Left cardiac atrium (tissue), 4 donors: ENCODE measurements at places on chromosomes 5 and 9. TPM values are rescaled to one million over a fixed set of nuclear protein-coding genes. Genes with fewer than 3 reads are reported as not detected.

- no peak for DNase-seq
These were observed 716.3 kb downstream of the BRINP1 start for GRCh38 chr9:118652912-118653311.

- DNase-seq = no peak
These were observed 1088.1 kb downstream of the NR2F1-AS1 start for GRCh38 chr5:92492908-92493307.

GRCh38 chr5:157189223-157189622 lies 8.6 kb downstream of the ITK start:
- no peak for DNase-seq

- no peak for DNase-seq
These were observed 17.9 kb upstream of the SPINK4 start for GRCh38 chr9:33222031-33222430.

SLC27A6 gene
- 31.7 TPM for total RNA-seq

DNA sequence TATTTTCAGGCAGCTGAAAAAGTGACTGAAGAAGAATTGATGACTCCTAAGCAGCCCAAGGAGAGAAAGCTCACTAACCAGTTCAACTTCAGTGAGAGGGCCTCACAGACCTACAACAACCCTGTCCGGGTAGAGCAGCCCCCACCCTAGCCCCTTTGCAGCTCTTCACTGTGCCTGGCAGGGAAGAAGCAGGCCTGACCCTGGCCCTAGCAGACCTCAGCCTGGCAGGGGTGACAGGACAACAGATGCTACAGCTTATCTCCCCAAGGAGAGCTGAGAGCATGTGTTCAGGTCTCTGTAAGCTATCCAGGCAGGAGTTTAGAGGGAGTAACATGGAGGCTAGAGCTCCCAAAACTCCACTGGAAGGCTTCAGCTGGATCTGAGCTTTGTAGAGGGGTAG lies 31.8 kb downstream of the DNAI1 start:
- no peak for DNase-seq

DNA sequence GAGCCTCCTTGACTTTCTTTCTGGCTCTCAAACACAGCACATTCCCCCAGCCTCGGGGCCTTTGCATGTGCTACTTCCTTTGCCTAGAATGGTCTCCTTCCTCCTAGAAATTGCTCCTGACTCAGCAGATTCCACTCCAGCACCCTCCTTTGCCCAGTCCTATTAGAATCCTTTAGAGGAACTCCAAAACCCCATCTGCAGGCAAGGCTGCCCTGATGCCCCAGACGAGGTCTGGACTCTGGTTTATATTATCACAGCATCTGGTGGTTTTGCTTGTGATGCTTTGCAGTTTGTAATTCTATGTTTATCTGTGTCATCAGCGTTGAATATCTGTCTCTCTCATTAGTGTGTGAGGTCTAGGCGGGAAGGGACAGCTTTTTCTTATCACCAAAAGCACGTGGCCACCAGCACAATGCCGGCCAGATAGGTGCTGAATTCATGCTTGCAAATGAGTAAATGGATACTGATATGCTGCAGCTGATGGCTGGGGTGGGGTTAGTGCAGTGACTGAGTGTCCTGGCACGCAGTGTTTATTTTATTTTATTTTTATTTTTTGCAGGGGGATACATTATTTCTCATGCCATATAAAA lies 30.0 kb upstream of the ANKH start:
- peak; percentile 44 for DNase-seq

OR1Q1 gene
- total RNA-seq = not detected

ANKRD18A gene
- 5.1 TPM for total RNA-seq

PCDHA4 gene
- 0.16 TPM for total RNA-seq

DNA sequence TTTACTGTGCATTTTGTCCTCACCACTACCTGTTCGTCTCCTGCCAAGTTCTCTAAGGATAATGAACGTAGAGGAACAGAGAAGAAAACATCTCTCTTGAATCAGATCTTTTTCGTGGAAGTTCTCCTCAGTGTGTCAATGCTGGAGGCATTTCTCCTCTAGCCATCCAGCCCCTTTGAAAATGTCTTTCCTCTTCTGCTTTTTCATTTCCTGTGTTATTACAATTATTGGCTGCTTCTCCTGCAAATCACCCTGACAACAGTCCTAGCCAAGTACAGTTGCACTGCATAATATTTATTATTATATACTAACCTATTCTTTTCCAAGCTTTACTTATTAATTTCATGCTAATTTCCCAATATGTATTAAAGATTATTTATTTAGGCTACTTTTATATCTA lies 61.8 kb upstream of the TRPM3 start:
- DNase-seq = no peak

PCDHGA3 gene
- 5.8 TPM for total RNA-seq

URM1 gene
- 58.0 TPM for total RNA-seq

- DNase-seq = no peak
These were observed 232.6 kb downstream of the MED10 start for GRCh38 chr5:6145616-6146237.

DNA sequence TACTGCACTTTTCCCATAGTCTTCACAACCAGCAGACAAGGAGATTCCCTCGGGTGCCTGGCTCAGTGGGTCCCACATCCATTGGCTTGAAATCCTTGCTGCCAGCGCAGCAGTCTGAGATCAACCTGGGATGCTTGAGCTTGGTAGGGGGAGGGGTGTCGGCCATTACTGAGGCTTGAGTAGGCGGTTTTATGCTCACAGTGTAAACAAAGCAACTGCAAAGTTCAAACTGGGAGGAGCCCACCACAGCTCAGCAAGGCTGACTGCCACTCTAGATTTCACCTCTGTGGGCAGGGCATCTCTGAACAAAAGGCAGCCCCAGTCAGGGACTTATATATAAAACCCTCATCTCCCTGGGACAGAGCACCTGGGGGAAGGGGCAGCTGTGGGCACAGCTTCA lies 512.3 kb upstream of the MPDZ start:
- no peak for DNase-seq

OLFM1 gene
- 13.9 TPM for total RNA-seq

DNA sequence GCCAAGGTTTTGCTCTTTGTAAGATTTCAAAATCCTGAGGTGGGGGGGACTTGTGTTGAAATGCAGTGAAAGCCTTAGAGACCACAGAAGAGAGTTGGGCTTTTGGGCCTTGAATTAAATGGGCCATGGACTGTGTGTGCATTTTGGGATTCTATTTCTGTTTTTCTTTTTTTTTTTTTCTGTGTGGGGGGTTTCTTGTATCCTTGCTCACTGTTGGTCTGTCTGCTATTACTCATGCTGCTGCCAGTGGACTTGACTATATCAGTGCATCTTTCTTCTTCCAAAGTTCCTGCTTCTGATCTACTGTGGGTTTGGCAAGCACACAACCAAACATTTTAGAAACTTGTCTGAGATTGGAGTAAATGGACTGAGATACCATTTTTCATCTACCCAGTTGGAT lies 344.9 kb downstream of the ARL15 start:
- no peak for DNase-seq

GRCh38 chr5:25516141-25516540 lies 871.4 kb upstream of the CDH10 start:
- no peak for DNase-seq
